ENCODE measurements at places on chromosomes 2 and 18.
A peak's percentile ranks its signal among the peaks of the same experiment; 100 is the strongest.

- DNase-seq: peak; percentile 73
These were observed 60.5 kb downstream of the STPG4 start for GRCh38 chr2:47094511-47095142.

DNA sequence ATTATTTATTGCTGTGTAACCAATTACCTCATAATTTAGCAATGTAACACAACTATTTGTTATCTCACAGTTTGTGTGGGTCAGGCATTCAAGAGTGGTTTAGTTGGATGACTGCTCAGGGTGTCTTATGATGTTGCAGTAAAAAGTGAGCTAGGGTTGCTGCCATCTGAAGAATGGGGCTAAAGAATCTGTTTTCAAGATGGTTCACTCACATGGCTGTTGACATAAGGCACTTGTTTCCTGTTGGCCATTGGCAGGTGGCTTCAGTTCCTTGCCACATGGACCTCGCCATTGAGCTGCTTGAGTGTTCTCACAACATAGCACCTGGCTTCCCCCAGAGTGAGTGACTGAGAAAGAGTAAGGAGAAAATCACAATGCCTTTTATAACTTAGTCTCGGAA lies 123.2 kb downstream of the TMEM17 start:
- DNase-seq: no peak

- DNase-seq: no peak
These were observed 258.0 kb downstream of the DPP10 start for GRCh38 chr2:114700440-114700839.

DNA sequence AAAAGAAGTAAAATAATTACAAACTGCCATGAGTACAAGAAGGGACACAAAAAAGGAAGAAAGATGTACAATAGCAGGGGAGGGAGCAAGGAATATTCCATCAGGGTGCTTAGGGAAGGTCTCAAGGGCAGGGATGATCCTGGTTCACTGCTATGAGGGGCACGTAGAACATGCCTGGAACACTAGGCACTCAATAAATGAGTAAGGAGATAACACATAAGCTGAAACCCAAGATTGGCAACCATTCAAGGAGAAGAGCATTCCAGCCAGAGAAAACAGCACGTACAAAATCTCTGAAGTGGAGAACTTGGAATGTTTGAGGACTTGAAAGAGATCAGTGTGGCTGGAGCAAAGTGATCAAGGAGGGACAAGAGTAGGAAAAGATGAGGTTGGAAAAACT lies 103.2 kb downstream of the FAM161A start:
- DNase-seq: peak; percentile 23

GRCh38 chr2:99180755-99181623 lies at the start of the genes MITD1 and MRPL30:
MITD1 (minus strand) TSS chr2:99181058; CDS start chr2:99180981, 77 bp downstream.
MRPL30 (plus strand) TSS chr2:99181184; CDS start chr2:99186204, 5,020 bp downstream.
- peak; percentile 95 for DNase-seq

GRCh38 chr2:86238354-86238753 lies 39.1 kb downstream of the MRPL35 start:
- no peak for DNase-seq

DNA sequence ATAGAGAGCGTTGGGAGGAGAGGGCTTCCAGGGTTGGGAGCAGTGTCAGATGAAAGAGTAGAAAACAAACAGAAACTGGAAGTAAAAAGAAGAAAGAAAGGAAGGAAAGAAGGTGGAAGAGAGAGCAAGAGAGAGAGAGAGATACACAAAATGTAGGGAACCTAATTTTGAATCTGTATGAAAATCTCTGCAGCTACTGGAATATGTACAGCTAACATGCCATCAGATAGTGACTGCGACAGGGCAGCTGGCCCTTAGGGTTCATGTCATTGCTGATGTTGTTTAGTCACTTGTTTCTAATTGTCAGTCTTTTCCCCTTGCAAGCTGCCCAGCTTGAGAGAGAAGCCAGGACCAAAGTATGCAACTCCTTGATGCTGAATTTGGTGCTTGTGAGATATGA lies 85.8 kb downstream of the POLE4 start:
- DNase-seq: no peak

DNA sequence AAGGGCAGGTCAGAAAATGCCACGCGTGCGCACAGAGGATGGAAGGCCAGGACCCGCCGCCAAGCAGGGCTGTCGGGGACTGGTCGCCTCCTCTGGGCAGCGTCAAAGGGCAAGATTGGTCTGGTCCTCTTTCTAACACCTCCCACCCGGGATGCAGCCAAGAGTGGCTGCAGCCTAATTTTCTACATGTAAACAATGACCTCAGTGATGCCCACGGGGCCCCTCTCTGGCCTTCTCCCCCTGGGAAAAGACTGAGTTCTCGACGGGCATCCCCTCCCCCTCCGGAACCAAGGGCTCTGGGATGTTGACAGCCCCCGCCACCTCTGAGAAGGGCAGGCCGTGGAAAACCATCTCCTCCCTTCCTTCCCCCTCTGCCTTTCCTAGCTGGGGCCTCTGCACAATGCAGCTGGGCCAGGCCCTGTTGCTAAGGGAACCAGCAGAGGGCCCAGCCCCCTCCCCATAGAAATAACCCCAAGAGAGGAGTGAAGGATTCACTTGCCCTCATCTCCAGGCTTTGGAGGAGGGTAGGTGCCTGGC lies 80.0 kb upstream of the ZNF532 start:
- DNase-seq: no peak

- no peak for DNase-seq
These were observed 18.7 kb downstream of the MEMO1 start for GRCh38 chr2:31992025-31992579.

GRCh38 chr2:238130696-238131628 lies 7.5 kb upstream of the KLHL30 start:
- no peak for DNase-seq

- peak; percentile 8 for DNase-seq
These were observed 95.2 kb upstream of the GULP1 start for GRCh38 chr2:188196343-188197008.

DNA sequence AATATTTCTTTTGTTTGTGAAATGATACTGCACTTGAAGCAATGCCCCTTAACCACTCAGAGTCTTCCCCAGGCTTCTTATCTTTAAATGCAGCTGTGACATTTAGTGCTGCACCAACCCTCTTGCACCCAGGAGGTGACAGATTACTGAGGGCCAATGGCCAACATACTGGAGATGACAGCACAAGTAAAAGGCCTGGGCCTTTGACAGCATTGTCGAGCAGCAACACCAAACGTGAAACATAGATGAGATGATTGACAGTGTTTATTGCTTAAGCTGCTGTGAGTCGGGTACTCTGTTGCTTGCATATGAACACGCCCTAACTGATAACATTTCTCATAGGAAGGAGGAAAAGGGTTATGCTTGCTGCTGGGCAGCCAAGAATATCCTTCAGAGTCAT lies 80.3 kb downstream of the THNSL2 start:
- no peak for DNase-seq

GRCh38 chr2:28165087-28165635 lies 227.5 kb upstream of the FOSL2 start:
- no peak for DNase-seq

DNA sequence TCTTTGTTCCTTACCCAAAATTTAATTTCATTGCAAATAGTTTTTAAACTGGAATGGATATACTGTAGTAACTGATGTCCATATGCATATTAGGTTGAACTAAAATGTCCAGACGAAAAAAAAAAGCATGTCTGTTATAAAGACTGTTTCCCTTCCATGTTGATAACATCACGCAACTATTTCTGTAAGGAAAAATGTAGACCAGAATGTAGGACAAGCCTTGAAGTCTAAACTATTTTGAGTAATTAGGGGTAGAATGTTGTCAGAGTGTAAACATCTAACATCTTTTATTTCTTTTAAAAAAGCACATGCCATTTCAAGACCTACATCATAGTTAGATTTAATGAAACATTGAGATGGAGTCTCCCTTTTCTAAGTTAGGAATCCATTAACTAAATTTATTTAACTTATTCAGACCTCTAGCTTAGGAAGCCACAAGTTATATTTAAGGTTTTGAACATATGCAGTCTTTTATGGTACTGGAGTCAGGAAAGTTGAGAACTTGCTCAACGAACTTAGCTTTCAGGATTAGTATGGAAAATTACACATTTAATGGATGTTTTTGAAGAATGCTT lies 7.9 kb downstream of the CALCRL start:
- no peak for DNase-seq

- DNase-seq: no peak
These were observed 140.8 kb downstream of the FAM210A start for GRCh38 chr18:13585379-13586153.

Measured in AG08395 (cell line).